Right forelimb (tissue), 1 donor: ENCODE measurements at places on chromosomes 2 and 18.

GRCh38 chr18:34314847-34315246, 90.1 kb upstream of the NOL4 start:
- no peak for DNase-seq

GRCh38 chr2:29448096-29448688, 333.0 kb downstream of the CLIP4 start:
- no peak for DNase-seq

DNA sequence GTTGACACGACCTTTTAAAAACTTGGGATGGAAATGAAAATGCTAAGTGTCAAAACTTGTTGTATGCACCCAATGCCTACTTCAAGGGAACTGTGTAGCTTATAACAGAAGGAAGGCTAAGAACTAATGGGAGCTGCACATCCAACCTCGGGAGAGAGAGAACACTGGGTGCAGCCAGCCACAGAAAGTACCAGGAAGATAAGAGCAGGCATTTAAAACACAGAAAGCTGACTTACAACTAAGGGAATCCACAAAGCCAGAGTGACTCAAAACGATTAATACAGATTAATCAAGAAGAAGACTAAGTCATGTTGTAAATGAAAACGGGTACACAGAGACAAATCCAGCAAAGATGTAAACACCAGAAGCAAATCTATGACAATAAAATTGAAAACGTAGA, 113.4 kb downstream of the HDAC4 start:
- no peak for DNase-seq

GRCh38 chr2:236781933-236782816, 212.6 kb downstream of the ACKR3 start:
- no peak for DNase-seq

- DNase-seq = no peak
Measured at GRCh38 chr2:25879133-25879730, 945 bp upstream of the ASXL2 start.

- no peak for DNase-seq
Measured at GRCh38 chr2:183057333-183057985, 19.2 kb upstream of the NCKAP1 start.

- DNase-seq = no peak
Measured at GRCh38 chr2:85844486-85844885, 44.3 kb downstream of the ST3GAL5 start.

- DNase-seq = no peak
Measured at GRCh38 chr18:28855524-28855923, 678.6 kb upstream of the CDH2 start.
